ENCODE measurements at places on chromosomes 13 and 19.

DNA sequence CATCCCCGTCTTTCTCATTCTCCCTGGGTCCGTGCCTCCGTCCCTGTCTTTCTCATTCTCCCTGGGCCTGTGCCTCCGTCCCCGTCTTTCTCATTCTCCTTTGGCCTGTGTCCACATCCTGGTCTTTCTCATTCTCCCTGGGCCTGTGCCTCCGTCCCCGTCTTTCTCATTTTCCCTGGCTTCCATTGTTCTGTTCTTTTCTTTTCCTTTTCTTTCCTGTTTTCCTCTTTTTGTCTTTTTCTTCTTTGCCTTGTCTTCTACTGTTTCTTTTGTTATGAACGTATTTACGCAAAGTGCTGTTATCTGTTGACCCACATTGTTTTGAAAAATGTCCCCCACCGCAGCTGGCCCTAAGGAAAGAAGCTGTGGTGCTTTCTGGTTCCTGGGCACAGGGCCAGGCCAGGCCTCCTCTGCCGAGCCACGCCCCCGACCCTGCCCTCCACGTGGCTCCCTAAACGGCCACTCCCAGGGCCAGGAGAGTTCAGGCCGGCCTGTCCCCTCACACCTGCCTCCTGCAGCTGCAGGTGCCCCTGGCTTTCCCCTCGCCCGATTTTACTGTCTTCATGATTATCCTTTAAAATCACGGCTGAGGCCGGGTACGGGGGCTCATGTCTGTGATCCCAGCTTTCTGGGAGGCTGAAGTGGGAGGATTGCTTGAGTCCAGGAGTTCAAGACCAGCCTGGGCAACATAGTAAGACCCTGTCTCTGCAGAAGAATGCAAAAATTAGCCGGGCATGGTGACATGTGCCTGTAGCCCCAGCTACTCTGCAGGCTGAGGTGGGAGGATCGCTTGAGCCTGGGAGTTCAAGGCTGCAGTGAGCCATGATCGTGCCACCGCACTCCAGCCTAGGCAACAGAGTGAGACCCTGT lies 14.0 kb upstream of the TMPRSS9 start:
- DNase-seq: no peak

- peak; percentile 51 for DNase-seq
Observed at GRCh38 chr13:40553356-40553755, 113.1 kb downstream of the FOXO1 start.

DNA sequence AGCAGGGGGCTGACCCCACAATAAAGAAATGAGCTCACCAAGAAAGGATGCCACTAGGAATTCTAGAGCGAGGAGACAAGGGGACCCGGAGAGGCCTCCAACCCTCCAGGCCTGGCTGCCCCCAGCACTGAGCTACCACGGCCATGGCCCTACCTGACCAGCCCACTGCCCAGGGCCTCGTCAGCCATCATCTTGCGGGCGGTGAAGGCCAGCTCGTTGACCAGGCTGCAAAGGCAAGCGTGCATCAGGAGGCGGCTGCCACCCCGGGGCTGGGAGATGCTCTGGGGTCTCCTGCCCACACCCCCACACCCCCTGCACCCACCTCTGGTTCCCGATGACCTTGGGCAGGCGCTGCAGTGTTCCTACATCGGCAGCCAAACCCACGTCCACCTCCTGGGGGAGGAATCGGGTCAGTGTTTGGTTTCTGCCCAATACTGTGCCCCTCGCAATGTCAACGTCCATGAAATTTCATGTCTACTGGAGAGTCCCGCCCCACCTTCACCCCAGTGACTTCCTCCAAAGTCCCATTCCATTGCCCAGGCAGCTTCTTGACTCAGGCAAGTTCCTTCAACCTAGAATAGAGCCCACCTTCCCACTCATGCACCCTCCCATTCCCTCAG lies 3.5 kb upstream of the LGALS4 start:
- DNase-seq: no peak

GRCh38 chr19:56136362-56136761 lies 4.7 kb upstream of the ZNF444 start:
- DNase-seq: no peak

DNA sequence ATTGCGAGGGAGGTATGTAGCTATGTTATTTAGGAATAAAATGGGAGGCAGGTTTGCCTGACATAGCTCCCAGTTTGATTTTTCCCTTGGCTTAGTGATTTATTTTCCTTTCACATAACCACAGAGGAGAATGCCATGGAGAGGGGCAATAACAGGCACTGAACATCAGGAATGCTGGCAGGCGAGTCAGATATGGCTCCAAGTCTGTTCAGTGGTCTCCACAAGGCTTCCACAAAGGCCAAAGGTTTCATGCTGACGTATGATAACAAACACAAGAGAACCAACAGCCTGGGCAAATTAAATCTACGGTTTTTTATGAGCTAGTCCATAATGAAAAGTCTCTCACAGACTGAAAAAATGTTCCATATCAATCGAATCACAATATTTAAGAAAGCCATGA lies 66.7 kb downstream of the SUCLA2 start:
- peak; percentile 49 for DNase-seq

DNA sequence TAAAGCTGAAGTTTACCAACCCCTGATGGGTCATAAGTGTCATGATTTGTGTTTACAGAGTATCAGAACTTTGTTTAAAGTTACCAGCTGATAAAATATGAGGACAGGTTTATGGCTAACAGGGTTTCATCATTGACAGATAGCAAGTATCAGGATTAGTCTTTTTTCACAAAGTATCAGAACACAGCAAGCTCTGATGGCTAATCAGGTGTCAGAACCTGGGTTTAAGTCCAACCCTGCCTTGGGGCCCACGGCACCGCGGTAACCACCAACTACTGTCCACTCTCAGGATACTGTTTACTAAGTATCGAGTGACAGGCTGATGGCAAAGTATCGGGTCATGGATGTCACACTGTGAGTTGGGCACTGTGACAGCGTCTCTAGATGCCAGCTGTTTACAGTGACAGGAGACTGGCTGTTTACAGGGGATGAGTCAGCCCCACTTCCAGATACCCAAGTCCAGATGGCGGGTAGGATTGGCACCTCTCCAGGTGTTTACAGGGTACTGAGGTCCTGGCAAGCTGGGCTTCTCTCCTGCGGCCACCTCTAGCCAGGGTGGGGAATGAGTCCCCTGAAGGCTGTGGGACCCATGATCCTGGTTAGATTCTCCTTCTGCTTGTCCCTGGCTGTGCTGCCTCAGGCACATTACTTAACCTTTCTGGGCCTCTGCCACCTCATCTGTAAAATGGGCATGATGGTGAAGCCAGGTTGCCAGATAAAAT lies 21.8 kb downstream of the ARRDC2 start:
- DNase-seq: no peak

DNA sequence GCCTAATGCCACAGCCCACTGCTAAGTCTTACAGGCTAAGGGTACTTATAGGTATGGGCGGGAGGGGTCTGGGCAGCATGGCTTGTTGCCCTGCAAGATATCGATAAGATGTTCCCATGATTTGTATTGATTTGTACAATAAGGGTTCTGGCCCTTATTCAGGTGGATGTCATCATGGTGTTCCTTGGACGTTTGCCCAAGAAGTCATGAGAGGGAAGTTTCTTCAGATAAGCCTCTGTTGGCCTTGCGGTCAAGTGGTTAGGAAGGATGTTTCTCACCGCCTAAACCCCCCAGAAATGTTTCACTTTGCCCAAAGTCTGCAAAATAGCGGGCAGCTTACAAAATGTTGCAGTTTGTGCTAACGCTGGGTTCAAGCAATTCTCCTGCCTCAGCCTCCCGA lies 7.3 kb downstream of the PARP4 start:
- DNase-seq: no peak

DNA sequence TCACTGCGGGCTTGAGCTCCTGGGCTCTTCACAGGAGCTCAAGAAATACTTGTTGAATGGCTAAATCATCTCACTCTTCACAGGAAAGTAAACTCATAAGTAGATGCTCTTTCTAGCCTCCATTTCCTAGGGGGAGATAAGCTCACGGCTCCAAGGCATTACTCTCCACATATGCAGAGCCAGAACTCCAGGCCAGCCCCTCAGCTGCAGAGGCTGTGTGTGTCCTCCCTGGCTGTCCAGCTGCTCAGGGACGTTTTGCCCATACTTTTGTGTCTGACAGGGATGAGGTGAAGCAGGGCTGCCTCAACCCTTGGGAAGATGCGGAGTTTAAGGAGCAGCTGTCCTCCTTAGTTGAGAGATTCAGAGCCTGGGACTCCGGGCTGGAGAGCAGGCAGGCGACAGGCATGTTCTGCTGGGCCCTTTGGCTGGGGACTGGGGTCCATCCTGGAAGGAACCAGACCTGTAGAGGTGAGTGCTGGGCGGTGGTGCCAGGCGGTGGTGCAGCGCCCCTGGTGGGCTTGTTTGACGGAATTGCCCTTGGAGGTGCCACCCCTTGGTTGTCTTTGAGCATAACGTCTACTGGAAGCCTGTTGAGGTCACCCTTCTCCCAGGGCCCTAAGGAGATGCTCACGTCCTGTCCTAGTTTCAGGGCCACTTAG lies 20.5 kb upstream of the SLC15A1 start:
- no peak for DNase-seq

GRCh38 chr13:73683746-73684145 lies 450.5 kb downstream of the KLF12 start:
- DNase-seq: no peak

GRCh38 chr13:97335488-97336134 lies 98.4 kb upstream of the RAP2A start:
- no peak for DNase-seq

All from astrocyte of the spinal cord (primary cell).